ENCODE measurements at places on chromosomes 7 and 10.

DNA sequence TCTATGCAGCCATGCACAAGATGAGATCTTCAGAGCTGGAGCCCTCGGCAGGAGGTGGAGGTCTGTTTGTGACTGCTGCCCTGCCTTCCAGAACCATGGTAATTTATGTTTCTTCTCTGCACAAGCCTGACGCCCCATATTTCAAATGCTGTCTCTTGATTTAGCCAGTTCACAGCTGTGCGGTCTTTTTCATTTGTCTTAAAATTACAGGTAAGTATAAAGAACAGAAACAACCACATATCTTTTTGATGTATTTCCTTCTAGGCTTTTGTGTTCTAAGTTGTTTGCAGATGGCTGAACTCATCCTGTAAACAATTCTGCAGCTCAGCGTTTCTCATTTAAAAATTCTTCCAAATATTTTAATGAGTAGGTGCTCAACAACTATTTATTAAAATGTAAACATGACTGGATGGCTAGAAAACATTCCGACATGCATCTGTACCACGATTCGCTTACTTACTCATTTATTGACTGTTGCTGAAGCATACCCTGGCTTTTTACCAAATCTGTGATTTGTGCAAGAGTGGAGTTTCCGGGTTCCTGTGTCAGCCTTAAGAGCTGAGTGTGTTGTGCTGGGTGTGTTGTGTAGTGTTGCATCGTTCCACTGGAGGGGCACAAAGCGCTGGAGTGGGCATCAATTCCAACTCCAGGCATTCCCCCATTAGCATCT is 58.9 kb downstream of the PIP4K2A start:
- no peak for DNase-seq

DNA sequence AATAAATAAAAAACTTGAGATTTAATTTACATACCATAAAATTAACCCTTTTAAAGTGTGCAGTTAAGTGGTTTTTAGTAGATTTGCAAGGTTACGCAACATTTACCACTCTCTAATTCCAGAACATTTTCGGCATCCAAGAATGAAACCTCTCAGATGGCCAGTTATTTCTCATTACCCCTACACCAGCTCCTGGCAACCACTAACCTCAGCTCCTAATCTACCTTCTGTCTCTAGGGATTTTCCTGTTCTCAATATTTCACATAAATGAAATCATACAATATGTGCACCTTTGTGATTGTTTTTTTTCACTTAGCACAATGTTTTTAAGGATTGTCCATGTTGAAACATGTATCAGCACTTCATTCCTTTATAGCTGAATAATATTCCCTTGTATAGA is 45.1 kb downstream of the INPP5F start:
- DNase-seq: no peak

GRCh38 chr10:18140957-18141845 is 977 bp downstream of the CACNB2 start:
- no peak for DNase-seq

DNA sequence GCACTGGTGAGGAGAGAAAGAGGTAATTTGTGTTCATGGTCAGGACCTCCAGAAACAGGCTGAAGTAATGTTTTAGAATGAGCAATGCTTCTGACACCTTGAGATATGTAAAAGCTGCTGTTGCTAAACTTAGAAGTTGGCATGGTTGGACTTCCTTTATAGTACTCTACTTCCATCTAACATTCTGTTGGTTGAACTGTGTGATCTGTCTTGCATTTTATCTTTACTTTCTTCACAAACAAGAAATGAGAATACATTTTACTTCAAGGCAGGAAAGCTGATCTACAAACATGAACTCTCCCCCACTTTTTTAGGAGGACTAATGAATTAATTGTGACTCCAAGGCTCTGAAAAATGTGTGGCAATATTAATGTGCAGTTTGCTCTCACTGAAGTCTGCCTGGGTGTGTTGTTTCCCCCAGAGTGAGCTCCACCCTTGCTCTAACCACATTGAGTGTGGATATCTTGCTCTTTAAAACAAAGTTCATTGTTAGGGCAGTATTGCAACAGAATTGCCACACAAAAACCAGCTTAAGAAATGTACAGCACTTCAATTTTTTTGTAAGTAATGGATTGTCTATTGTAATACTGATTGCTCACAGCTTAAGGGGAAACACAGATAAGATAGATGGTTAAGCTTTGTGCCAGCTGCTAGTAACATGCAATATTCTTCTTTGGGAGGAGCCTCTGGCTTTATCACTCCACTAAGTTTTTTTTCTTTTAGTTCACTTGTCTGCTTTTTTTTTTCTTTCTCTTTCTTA is 69.0 kb downstream of the ADD3 start:
- DNase-seq: no peak

GRCh38 chr10:6153845-6154244 is 48.9 kb upstream of the PFKFB3 start:
- no peak for DNase-seq

Data from activated CD8-positive, alpha-beta memory T cell treated with anti-CD3 and anti-CD28 coated beads for 1 hour (primary cell).